ENCODE measurements at places on chromosomes 2 and 18.
A peak's percentile ranks its signal among the peaks of the same experiment; 100 is the strongest.

GRCh38 chr2:82657106-82657505 lies 1802.0 kb downstream of the SUCLG1 start:
- DNase-seq, result no peak

- DNase-seq, result no peak
These were observed 204.6 kb downstream of the RNF144A start for GRCh38 chr2:7121851-7122250.

GRCh38 chr2:227536445-227536844 lies 62.2 kb upstream of the SCYGR2 start:
- DNase-seq, result no peak

DNA sequence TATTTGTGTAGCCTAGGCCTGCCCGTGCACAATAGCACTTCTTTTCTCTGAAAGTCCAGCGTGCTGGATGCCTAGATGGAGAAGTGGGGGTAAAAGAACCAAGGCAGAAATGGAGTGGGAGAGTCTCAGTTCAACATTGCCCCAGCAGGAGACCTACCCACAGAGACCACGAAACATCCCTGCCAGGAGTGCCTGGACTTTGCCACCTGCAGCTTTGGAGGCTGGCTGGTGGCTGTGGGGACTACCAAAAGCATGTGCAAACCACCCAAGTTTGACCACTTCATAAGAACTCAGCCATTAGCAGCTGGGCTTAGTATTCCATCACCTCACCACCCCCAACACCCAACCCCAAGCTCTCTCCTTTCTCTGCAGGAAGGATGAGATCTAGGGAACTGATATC lies 416.9 kb upstream of the ID2 start:
- DNase-seq, result no peak

DNA sequence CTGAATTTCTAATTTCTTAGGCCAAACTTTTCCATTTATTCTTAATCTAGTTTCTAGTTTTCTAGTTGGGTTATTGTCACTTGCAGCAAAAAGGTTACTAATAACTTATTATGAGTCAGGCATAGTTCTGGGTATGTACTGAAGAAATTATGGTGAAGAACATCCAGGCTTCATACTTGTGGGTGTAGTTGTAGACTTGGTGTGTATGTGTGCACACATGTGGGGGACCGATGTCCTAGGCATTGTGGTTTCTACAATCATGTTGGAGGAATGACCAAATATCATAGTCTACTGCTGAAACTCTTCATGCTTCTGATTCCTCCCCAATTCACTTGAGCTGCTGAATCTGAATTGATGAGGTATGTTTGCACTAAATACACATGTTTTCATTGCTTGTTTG lies 141.2 kb downstream of the PMAIP1 start:
- DNase-seq, result no peak

DNA sequence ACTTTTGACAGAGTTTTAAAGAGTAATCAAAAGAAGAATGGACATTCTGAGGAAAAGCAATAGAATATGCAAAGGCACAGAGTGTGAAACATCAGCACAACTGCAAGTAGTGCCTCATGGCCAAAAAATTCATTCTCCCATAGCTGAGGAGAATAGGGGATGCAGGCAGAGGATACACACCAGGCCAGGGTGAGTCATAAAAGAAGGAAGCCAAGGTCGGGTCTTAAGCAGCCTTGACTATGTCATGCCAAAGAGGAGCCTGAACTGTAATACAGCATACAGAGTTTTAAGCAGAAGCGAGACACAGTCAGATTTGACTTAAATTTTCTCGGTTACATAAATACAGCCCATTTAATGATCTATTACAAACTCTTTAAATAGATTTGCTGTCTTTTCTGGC lies 165.0 kb downstream of the LNPK start:
- no peak for DNase-seq

- DNase-seq, result no peak
These were observed 20.1 kb upstream of the TNP1 start for GRCh38 chr2:216879727-216880508.

- DNase-seq, result no peak
These were observed 5.2 kb upstream of the MAP3K2 start for GRCh38 chr2:127392828-127393578.

- DNase-seq, result no peak
These were observed 34.7 kb downstream of the PTPN18 start for GRCh38 chr2:130390460-130391057.

DNA sequence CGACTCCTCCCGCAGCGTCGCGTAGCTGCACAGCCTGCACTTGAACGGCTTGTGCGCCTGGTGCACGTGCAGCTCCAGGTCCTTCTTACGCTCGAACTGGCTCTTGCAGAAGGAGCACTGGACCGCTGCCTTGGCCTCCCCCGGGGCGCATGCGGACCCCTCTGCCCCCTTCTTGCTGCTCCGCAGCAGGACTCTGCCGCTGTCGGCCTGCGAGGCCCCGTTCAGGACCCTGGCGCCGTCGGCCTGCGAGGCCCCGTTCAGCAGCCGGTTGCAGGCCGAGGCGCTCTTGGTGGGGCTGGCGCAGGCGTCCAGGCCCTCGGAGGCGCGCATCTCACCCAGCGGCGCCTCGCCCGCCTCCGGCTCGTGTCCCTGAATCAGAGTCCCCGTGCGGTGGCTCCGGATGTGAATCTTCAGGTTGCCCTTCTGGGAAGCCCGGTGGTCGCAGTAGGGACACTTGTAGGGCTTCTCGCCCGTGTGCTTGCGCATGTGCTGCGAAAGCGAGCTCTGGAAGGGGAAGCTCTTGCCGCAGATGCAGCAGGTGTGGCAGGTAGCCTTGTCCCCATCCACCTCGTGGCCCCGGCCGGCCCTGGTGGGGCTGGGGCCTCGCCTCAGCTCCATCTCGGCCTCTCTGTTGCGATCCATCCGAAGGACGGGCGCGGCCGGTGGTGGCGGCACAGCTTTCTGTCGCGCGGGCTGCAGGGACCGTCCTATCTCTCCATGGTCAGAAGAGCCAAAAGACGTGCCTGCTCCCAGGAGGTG lies 52.5 kb downstream of the ZNF516 start:
- DNase-seq, result no peak

GRCh38 chr2:92073036-92073814 lies 2798.0 kb upstream of the TEKT4 start:
- DNase-seq, result no peak

- no peak for DNase-seq
These were observed 38.0 kb downstream of the RHBDD1 start for GRCh38 chr2:226873826-226874225.

- peak; percentile 12 for DNase-seq
These were observed 7.5 kb downstream of the CD207 start for GRCh38 chr2:70828115-70828514.

- DNase-seq, result no peak
These were observed 18.8 kb upstream of the CD207 start for GRCh38 chr2:70854411-70854810.

DNA sequence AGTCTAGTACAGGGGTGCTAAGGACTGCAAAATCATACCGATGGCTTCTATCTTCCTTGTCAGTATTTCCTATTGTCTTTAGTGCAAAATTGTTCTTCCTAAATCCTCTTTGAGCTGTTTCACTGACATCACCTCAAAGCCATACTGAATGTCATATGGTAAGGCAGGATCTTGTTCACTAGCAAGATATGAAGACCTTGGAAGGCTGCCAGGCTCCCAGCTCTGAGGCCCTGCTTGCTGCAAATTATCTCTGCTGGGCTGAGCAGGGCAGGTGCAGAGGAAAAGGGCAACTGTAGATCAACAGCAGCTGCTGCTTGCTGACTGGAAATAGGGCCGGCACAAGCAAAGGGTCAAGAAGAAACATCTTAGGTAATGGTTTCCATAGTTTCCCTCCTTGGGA lies 58.2 kb downstream of the PMAIP1 start:
- peak; percentile 59 for DNase-seq

DNA sequence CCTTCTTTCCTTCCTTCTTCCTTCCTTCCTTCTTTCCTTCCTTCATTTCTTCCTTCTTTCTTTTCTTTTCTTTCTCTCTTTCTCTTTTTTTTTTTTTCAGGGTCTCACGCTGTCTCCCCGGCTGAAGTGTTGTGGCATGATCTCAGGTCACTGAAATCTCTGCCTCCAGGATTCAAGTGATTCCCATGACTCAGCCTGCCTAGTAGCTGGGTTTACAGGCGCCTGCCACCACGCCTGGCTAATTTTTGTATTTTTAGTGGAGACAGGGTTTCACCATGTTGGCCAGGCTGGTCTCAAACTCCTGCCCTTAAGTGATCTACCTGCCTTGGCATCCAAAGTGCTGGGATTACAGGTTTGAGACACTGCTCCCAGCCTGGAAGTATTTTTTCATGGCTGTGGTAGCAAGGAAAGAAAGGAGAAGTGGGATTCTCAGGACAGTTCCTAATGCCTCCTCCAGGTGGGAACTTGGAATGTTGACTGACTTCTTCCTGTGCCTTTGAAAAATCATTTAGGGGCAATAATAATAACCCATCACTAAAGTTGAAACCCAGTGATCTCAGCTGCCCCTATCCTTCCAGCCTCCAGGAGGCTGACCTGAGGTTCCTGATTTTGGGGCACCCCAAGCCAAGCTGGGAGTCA lies 89.3 kb upstream of the CELF4 start:
- no peak for DNase-seq

GRCh38 chr2:111675419-111676194 lies 208.4 kb downstream of the ANAPC1 start:
- peak; percentile 38 for DNase-seq

DNA sequence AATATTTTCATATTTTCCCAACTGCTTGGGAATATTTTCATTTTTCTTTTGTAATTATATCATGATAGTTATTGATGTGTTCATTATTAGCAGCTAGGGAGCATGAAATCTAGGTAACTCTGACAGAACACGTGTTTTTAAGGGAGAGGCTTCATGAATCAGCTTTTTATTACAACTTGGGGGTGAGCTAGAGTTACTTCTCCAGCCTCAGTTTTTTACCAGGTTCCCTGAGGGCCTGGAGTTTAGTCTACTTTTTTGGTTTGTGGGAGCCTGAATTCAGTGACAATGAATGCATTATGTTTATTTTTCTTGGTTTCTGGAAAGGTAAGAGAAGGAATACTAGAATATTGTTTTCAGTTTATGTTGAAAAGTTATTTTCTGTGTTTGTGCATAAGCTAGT lies 18.0 kb downstream of the NAB1 start:
- DNase-seq, result no peak

DNA sequence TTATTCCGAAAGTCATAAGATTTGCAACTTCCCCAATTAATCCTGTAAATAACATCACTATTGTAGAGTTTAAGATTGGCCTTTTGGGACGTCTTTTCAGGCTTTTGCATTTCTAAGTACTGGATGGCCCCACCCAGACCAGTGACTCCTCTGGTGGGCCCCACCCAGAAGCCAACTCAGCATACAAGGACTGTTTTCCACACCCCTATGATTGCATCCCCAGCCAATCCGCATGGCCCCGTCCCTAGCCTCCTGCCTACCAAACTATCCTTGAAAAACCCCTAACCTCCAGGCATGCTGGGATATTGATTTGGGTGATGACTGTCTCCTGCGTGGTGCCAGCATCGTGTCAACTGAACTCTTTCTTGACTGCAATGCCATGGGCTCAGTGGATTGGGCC lies 24.5 kb upstream of the TGIF1 start:
- no peak for DNase-seq

DNA sequence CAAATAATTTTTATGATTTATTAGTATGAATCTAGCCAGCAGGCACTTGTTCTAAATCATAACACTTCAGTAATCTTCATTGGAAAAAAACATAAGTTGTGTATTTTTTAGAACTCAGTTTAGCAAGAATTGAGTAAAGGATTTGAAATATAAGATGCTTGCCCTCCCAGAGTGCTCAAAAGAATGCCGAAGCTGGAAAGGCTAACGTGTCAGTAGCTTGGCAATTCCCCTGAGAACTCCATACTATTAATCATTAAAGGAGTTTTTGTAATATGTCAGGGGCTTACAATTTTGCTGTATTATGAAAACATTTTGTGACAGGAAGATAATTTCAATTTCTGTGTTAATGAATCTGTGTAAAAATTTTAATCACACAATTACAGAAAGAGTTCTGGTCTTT lies 122.7 kb downstream of the GULP1 start:
- DNase-seq, result no peak

DNA sequence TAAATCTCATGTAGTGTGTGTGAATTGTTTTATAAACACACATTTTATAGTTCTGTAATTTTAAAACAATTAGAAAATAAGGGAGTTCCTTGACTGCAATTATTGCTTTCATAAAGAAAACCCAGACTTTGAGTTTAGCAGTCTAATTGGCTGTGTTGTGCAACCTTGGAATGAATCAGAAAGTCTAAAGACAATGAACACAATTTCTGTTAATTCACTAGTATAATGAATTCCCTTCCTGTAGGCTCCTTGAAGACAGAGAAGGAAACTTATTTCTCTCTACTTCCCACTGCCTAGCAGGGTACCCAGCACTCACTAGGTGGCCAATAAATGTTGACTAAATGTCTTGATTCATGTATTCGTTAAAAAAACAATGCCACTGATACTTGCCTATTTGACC lies 79.9 kb downstream of the ANTXR1 start:
- no peak for DNase-seq

DNA sequence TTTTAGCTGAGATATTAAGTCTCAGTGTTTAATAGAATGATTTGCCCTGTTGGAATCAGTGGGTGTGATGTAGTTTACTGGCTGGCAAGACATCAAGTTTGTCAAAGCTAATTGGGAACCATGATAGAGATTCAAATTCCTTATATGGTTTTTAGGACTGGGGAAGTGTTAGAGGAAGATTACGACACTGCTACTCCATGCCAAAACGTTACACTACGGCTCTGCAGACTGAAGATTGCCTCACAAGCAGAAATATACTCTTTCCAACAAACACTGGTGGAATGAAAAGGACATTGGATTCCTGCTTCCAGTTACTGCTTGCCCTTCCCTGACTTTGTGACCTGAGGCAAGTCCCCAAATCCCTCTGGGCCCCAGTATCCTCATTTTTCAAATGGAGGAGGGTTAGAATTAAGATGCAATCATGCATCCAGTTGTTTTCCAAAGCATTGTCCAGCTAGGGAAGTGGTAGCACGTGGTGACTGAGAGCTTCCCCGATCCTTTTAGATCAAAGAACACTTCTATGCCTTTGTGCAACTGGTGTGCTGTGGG lies 147.6 kb downstream of the CDC42EP3 start:
- DNase-seq, result no peak

GRCh38 chr2:20629581-20630171 lies 21.2 kb downstream of the HS1BP3 start:
- DNase-seq, result no peak
